ENCODE measurements at places on chromosomes 11 and 22.

DNA sequence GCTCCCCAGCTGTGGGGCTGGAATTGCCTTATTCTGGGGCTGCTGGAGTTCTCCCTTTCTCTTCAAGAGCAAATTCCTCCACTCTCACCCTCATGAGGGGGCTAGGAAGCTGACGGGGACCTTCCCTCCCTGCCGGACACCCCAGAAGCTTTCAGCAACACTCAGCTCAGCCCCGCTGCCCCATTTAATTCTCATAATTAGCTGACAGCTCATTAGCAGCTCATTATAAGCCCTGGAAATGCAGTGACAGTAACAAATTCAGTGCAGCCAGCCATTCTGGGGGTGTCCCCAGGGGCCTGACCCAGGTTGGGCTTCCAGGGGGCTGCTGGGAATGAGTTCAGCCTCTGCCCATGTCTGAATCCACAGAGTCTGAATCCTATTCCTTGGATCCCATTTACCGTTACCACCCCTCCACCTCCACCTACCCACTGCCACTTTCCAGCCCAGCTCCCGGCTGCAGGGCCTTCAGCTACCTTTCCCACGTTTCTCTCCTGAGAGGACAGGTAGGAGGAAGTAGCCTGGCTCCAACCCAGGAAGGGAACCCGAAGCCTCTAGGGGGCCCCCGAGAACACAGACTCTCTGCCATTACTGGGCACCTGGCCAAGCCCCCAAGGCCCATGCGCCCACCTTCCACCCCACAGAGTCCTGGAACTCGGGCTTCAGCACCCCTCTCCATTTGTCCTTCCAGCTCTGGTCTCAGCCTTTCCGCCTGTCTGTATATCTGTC lies 101.7 kb upstream of the LMO1 start:
- DNase-seq: no peak

GRCh38 chr11:119712006-119712405 lies 17.0 kb downstream of the NECTIN1 start:
- DNase-seq: no peak

DNA sequence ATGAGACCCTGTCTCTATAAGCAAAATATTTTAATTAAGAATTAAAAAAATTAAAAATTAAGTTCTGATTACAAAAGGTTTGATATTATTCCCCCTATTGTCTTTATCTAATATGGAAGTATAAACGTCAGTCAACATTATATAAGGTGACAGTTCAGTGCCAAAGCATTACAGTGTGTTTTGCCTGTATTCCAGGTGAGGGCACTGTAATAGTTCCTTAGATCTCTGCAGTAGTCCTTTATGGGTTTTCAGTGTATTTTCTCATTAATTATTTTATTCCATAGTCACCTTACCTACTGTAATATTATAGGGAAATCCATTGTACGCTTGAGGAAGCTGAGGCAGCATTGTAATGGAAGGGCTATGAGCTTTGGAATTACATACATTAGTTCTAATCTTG lies 33.0 kb downstream of the FAR1 start:
- no peak for DNase-seq

- DNase-seq: peak; percentile 75
These were observed 2.5 kb downstream of the KCNJ4 start for GRCh38 chr22:38452373-38453065.

GRCh38 chr11:85231588-85231987 lies 395.6 kb downstream of the DLG2 start:
- DNase-seq: no peak

DNA sequence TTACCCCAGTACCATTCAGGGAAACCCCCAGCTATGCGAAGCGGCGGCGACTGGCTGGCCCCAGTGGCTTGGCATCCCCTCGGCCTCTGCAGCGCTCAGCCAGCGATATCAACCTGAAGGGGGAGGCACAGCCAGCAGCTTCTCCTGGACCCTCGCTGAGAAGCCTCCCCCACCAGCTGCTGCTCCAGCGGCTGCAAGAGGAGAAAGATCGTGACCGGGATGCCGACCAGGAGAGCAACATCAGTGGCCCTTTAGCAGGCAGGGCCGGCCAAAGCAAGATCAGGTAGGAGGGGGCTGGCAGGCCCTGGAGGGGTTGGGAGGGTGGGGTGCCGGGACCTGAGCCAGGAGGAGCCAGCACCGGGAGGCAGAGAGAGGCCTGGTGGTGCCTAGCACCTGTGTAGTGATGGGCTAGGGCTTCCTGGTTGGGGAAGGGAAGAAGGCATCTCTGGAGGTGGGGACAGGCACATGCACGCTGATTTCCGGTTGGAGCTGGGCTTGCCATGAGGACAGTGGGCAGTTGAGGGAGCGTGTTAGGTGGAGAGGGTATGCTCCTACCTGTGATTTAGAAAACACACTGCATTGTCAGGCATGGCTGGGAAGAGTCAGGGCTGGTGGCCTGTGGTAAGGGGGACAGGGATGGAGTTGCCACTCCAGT lies 22.3 kb downstream of the SHANK3 start:
- no peak for DNase-seq

- no peak for DNase-seq
These were observed 253.2 kb downstream of the LARGE1 start for GRCh38 chr22:33666961-33667619.

GRCh38 chr11:15091175-15091574 lies 17.8 kb downstream of the CALCB start:
- DNase-seq: no peak

- peak; percentile 5 for DNase-seq
These were observed 47.0 kb downstream of the YAP1 start for GRCh38 chr11:102157219-102157618.

DNA sequence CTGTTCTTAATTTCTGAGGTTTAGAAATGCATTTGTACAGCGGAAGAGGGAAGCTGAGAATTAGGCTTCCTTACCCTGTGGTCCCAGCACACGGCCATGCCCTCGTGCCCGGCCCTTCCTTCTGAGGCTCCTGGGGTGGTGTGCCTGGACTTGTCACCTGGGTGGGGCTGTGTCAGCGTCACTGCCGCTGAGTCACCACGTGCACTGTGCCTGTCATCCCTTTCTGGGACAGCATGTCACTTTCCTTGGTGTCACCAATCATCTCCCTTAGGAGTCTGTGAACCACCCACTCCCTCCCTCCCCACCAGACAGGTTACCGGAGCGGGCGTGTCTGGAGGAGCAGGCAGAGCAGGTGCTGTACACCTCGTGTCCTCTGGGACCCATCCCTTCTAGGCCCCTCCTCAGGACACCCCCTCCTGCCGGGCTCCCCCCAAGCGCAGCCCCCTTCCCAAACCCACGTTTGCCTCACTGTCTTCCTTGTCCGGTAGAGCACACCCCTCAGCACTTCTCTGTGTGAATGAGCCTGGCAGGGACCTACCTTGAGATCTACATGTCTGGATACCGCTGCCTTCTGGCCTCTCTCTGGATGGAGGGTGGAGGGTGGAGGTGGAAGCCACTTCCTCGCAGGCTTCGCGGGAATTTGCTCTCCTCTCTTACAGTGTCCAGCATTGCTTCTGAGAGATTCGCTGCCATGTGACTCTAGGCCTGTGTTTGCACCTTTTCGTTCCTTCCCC lies 367.6 kb downstream of the TBC1D22A start:
- DNase-seq: no peak

DNA sequence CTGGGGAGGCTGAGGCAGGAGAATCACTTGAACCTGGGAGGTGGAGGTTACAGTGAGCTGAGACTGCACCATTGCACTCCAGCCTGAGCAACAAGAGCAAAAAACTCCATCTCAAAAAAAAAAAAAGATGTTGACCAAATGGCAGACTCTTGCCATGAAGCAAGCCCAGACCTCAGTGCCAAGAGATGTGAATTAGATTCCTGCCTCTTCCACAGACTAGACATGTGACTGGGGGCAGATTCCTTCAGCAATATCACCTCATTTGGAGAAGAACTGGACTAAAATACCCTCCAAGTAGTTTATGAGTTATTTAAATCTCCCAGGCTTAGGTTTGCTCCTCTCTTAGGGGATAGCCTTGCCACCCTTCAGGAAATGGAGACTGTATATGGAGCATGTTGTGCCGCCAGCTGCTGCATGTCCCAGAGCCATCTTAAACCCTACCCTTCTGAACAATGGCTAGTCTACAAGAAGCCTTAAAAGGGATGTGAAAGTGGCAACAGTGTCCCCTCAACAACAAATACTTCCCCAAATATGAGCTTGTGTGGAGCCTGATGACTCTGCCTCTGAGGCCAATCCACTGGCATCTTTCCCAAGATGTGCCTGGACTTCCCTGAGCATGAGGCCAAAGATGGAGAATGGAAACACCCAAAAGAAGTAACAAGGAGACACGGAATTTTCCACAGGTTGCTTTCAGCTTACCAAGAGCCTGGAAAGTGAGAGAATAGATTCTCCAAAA lies 763 bp upstream of the MS4A7 start:
- DNase-seq: no peak

DNA sequence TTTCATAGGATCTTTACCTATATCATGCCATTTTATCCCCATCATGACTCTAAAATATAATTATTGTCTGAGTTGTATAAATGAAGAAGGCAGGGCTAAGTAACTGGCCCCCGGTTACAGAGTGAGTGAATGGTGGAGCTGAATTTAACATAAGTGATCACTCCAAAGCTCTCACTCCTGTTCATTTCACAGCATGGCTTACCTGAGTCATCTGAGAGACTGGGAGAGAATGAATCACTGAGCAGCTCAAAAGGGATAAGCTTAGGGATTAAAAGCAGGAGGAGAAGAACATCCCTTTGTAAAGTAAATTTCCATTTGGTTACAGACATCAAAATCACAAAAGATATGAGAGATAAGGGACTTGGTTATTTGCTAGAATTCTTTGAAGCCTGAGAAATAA lies 294.0 kb upstream of the CTSC start:
- DNase-seq: no peak

- DNase-seq: no peak
These were observed 76.4 kb downstream of the LIF start for GRCh38 chr22:30170129-30170528.

DNA sequence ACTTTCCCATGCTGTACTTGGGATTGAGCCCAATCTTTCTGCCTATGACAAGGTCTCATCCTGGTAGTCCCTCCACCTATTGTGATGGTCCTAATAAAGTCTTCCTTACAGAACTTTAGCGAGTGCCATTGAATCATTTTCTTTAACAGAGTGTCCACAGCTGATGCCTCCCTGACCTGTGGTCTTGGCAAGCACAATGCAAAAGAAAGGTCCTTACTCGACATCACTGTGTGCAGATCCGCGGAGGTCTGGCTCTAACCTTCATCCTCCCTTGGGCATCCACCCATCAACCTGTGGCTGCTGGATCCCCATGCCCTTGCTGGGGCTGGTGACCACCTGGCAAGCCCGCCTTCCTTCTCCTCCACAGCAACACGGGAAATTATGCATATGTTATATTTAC lies 1203.9 kb downstream of the TBC1D22A start:
- no peak for DNase-seq

DNA sequence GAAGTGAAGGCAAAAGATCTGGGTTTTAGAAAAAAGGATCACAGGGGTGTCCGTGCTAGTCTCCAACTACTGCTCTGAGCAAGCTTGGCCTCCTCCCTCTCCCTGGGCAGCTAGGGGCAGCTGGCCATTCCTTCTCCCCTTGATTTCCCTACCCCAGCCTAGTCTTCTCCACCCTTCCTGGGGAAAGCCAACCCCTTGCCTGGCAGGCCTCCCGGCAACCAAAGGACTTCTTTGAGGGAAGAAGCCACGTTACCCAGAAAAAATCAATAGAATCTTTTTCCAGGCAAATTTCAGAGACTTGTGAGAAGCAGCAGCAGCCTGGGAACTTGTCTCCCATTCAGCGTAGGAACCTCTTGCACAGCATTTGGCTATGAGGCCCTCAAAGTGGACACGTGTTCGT lies 91.5 kb downstream of the MIAT start:
- no peak for DNase-seq

DNA sequence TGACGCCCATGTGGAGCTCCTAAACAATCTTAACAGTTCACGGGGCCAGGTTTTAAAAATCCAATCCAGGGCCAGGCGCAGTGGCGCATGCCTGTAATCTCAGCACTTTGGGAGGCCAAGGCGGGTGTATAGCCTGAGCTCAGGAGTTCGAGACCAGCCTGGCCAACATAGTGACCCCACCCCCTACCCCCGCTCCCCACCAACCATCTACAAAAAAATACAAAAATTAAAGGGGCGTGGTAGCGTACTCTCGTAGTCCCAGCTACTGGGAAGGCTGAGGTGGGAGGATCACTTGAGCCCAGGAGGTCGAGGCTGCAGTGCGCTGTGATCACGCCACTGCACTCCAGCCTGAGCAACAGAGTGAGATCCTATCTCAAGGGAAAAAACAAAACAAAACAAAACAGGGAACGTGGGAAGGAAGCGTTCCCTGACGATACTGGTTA lies 689 bp upstream of the SART1 start:
- DNase-seq: no peak

DNA sequence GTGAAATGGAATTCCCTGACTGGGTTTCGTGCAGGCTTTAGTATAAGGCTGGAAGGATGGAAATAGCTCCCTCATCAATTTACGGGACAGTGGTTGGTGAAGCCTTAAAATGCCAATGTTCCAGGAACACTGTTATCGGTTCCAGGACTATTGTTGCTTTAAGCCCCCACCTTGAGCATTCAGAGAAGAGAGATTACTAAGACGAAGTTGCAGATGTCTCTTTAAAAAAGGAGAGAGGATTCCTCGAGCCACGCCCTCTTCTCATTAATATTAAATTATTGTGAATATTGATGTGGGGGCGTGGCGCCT lies 195 bp upstream of the CREB3L1 start:
- peak; percentile 76 for DNase-seq

- peak; percentile 36 for DNase-seq
These were observed 12.4 kb upstream of the MTMR3 start for GRCh38 chr22:29870574-29870973.
